A673 (cell line): ENCODE measurements at places on chromosomes 6 and 20. TPM values are rescaled to one million over a fixed set of nuclear protein-coding genes. Genes with fewer than 3 reads are reported as not detected.
A peak's percentile ranks its signal among the peaks of the same experiment; 100 is the strongest.

The MOCS1 gene
- total RNA-seq, result 2.5 and 4.0 TPM in 2 replicates

The IYD gene
- total RNA-seq, result not detected in 2 replicates

The CTCFL gene
- 0.90 and 1.6 TPM in 2 replicates for total RNA-seq

DNA sequence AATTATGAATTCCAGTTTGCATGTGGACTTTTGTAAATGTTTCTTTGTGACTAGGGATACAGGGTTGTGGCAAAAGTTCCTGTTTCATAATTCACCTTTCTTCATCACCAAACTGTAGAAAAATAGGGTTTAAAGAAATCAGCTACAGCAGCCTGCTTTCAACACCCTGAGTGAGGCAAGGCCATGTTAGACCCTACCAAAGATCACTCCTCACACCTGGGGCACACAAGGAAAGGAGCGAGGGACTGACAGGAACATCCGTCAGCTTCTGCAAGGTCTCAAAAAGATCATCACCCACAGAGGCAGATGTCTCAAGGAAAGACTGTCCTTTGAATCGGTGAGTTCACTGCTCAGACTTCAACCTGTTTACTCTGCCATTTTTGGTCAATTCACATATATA, 10.5 kb upstream of the STX11 start:
- no peak for DNase-seq

- peak; percentile 50 for DNase-seq
Measured at GRCh38 chr6:88952065-88952704, 11.2 kb downstream of the RNGTT start.
